Stimulated activated naive CD8-positive, alpha-beta T cell treated with anti-CD3 and anti-CD28 coated beads, Interleukin-15, Interleukin-2, amounts not matched to agents 100 U/mL and 50 U/mL, for 24 hours (primary cell): ENCODE measurements at places on chromosomes 2 and 18.

GRCh38 chr2:60898567-60898966, 17.2 kb downstream of the REL start:
- DNase-seq, result no peak

GRCh38 chr2:101107241-101107640, 43.9 kb downstream of the TBC1D8 start:
- DNase-seq, result no peak

DNA sequence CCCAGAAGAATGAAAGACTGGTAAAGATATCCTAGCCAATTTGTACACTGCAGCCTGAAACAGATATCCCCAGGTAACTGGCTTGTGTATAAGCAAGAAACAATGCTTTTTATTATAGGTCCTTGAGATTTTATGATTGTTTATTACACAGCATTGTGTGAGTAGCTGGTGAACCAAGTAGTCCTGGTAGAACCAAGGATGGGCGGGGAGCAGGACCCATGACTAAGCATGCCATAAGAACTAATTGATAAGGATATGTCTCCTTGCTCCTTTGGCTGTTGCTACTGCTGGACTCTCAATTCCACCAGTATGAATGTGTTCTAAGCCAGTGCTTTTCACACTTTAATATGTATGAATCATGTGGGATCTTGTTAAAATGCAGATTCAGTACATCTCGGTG, 12.3 kb upstream of the ALMS1 start:
- DNase-seq, result no peak

GRCh38 chr2:205763708-205764211, 81.5 kb downstream of the NRP2 start:
- peak; percentile 60 for DNase-seq

GRCh38 chr2:172642301-172643020, 86.6 kb downstream of the PDK1 start:
- DNase-seq, result no peak
